Breast epithelium (tissue), 4 donors: ENCODE measurements at places on chromosomes 6 and 20.

DNA sequence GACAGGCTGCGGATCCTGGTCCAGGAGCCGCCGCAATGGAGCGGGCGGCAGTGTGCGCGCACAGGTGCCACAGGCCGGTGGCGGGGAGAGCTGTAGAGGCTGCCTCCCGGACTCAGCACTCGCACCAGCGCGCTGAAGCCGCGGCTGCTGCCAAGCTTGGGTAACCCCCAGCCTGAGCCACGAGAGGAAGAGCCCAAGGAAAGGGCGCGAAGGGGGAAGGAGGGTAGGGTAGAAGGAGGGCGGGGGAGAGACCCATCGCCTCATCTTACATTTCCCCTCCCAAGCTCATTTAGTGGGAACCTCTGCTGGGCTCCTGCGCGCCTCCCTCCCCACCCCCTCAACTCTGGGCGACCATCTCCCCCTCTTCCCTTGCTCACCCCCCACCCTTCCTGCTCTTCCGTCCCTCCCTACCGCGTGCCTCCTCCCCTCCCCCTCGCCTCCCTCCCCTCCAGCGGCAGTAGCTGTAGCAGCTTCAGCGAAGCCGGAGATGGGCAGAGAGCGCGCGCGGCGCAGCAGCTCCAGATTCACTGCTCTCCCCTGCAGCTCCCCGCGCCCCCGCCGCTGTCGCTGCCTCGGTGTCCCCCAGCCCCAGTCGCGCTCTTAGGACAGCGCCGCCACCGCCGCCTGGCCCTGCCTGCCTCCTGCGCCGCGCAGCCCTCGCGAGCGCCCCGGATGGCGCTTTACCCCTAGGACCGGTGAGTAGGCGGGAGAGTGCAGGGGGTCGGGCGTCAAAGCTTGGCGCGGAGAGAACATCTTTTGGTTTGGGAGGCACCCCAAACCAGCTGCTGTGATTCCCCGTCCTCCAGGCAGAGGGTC is at the start of gene FUT9:
Gene FUT9, plus strand, starts transcription at position 457 of the 816 bp plus-strand sequence. CDS start 187,182 bp downstream, outside the sequence.
- no peak within 1 kb of the TSS for H3K27ac ChIP-seq
- no peaks in the 10 kb centered on the region for H3K36me3 ChIP-seq
- no peaks in the 10 kb centered on the region for H3K4me1 ChIP-seq
- H3K4me3 ChIP-seq: no peak within 1 kb of the TSS
- DNase-seq: no peak
- H3K27me3 ChIP-seq: no peaks in the 10 kb centered on the region

GRCh38 chr20:31570735-31571617 is 34.1 kb upstream of the ID1 start:
- H3K4me1 ChIP-seq: peaks cover 9% of the 10 kb centered on the region
- no peaks in the 10 kb centered on the region for H3K27me3 ChIP-seq
- H3K27ac ChIP-seq: peak overlapping the region; percentile 93

DNA sequence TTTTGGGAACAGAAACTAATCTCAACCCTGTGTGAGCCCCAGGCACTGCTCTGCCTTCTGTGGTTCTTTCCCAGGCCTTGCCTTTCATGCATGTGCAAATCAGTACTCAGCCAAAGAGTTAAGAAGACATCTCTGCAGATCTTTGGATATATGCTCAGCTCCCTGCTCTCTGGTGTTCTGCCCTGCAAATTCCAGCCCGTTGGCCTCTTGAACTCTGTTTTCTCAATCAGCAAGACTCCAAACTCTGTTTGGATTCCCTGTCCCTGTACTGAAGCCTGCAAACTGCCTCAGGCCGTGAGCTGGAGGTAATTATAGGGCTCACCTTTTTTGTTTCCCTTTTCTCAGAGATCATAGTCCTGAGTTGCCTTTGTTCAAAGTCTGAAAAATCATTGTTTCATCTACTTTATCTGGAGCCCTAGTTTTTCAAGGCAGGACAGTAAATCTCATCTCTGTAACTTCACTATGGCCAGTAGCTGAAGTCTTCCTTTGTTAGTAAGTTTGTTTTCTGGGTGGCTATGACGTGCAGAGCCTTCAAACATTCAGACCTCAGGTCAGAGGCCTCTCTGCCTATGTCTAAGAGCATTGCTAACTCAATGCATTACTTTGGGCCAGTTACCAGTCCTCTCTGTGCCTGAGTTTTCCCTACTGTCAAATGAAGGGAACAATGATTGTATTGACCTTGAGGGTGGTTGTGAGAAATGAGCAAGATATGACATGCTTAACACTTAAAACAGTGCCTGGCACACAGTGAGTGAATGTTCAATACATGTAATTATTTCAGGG is 15.9 kb upstream of the MDFI start:
- no peaks in the 10 kb centered on the region for H3K27me3 ChIP-seq
- no peak for DNase-seq
- no peak overlapping the region for H3K27ac ChIP-seq

DNA sequence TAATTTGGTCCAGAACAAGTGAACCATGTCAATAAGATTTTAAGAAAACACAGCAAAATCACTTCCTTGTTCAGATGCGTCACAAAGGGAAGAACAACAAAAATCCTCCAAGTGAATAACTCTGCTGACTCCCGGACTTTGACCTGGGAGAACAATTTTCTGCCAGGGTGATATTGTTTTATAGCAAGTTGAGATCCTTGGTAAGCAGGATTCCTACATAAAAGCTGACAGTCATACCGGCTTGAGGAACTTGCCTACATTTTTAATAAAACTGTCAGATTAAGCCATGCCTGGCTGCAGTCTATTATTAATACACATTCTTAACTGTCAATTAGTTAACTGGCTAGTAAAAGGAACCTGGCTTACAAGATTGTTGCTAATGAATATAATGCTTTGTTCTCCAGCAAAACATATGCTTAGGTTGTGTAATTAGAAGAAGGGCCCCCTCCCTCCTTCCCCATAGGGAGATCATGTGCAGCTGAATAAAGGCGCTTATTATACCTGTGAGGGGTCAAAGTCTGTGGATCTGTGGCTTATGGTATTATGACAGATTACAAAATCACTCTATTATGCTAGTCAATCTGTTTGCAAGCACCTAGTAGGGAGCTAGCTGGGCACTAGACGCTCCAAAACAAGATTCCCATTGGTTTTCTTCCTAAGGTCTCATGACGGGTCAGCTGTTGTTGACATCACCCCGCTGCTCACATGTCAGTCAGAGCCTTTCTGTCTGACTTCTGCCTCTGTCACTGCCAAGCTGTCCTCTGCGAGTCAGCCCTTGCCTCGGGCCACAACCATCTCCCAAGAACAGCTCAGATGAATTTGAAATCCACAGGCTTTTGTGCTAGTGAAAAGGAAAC is 44.6 kb upstream of the SEC63 start:
- no peak overlapping the region for H3K4me3 ChIP-seq
- H3K27me3 ChIP-seq: no peaks in the 10 kb centered on the region
- DNase-seq: peak; percentile 76
- H3K27ac ChIP-seq: peak overlapping the region; percentile 84
- no peaks in the 10 kb centered on the region for H3K4me1 ChIP-seq
- H3K36me3 ChIP-seq: no peaks in the 10 kb centered on the region

DNA sequence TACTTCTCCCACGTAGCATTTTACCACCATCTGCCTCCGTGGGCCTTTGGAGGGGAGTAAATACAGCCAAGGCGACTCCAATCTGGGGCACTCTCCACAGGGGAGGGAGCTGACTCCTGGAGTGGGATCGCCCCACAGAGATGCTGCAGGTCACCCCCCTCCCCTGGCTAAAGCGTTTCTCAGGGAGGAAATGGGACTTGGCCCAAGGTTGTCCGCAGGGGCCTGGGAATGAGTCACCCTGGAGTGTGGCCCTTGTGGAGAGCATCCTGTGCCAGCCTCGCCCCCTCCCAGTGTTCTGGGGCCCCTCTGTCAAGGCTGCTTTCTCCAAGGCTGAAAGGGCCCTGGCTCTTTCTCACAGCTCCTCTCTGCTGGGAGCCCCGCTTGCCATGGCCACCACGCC is 84.5 kb upstream of the QKI start:
- no peaks in the 10 kb centered on the region for H3K36me3 ChIP-seq
- H3K27ac ChIP-seq: no peak overlapping the region
- H3K27me3 ChIP-seq: no peaks in the 10 kb centered on the region
- H3K4me1 ChIP-seq: no peaks in the 10 kb centered on the region
- H3K4me3 ChIP-seq: no peak overlapping the region

DNA sequence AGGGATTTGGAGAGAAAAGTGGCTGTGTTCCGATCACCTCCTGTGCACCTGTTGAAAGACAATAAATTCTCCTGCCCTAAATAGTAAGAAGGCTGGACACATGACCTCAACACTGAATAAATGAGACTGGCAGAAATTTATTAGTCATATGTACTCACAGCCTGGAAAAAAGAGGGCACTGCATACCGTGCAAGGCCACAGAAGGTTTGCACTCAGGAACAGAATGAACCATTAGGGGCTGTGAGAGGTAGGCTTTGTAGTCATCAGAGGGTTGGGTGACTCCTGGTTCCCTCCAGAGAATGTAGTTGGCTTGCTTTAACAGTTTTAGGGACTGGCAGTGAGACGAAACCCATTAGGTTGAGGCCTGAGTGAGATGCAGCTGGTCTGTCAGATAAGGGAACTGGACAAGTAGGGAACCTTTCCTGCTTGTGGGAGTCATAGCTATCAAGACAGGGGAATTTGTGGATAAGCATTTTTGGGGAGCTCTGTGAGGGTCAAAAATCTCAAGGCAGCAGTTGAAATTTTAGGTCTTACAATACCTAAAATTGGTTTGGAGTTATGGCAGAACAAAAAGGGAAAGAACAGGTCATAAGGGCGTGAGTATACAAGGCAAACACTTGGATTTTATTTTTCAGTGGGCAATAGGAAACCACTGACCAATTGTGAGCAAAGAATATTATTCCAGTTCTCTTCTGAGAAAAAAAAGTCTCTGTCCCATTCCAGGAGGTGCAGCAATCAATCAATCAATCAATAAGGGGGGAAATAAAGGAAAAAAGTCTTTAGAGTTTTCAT is 67.9 kb upstream of the BTN3A2 start:
- no peak for DNase-seq
- H3K36me3 ChIP-seq: no peaks in the 10 kb centered on the region
- H3K4me1 ChIP-seq: no peaks in the 10 kb centered on the region
- H3K27ac ChIP-seq: no peak overlapping the region
- no peaks in the 10 kb centered on the region for H3K27me3 ChIP-seq
